Activated T-cell treated with anti-CD3 and anti-CD28 coated beads for 4 hours (primary cell): ENCODE measurements at places on chromosomes 11 and 22.

DNA sequence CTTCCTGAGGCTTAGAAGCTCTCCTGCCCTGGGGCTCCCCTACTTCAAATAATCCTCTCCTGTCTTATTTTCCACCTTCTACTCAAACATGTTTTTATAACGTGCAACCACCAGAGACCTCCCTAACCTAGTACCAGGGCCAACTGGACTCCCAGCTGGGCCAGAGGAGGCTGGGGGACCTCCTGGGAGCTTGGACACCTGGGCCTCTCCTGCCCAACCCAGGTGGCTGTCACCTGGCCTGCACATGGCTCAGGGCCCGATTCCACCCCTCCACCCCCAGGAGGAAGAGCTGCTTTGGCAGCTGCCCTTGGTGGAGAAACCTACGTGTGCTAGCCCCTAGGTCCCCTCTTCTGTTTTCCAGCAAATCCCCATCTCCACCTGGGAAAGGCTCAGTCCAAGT, 105.2 kb downstream of the ABTB2 start:
- DNase-seq: no peak

- DNase-seq: no peak
Measured at GRCh38 chr11:8794677-8795103, 112.1 kb downstream of the RPL27A start.

- DNase-seq: no peak
Measured at GRCh38 chr22:28239941-28240340, 320.9 kb upstream of the PITPNB start.

DNA sequence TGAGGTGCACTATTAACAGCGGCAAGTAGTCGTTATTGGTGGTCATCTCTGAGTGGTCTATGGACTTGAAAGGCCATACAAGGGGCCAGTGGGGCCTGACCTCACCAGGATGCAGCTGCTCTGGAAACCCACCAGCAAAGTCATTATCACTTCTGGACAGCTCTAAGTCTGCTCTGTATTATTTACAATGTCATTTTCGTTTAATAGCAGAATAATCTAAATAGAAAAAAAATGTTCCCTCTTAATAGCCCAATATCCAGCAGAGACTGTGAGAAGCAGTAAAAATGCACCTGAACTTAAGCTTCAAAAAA, 85.0 kb upstream of the EED start:
- no peak for DNase-seq

GRCh38 chr11:45647786-45648185, 17.6 kb downstream of the CHST1 start:
- DNase-seq: no peak
